Spleen (tissue), 13 donors: ENCODE measurements at places on chromosomes 6 and 20. TPM values are rescaled to one million over a fixed set of nuclear protein-coding genes. Genes with fewer than 3 reads are reported as not detected.
A peak's percentile ranks its signal among the peaks of the same experiment; 100 is the strongest.

DNA sequence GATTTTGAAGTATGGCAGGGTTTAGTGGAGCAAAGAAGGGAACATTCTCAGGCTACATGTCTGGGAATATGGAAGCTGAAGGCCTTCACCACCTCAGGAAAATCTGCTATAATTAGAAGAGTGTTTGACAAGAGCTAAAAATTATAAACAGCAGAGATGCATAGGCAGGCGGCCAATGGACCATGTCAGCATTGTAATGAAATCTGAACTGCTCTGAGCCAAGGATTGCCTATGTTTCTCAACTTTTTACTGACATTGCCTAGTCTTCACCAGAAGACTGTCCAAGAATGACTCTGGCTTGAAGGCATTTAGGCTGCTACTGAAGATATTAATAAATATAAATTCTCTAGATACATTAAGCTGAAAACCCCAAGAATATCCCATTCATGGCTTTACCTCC lies 84.1 kb downstream of the C6orf52 start:
- DNase-seq, result no peak

GRCh38 chr6:161035182-161035980 lies 43.8 kb downstream of the MAP3K4 start:
- DNase-seq, result no peak

- no peak for DNase-seq
These were observed 334.9 kb downstream of the RFPL4B start for GRCh38 chr6:112682071-112682470.

- DNase-seq, result no peak
These were observed 13.7 kb upstream of the TMEM244 start for GRCh38 chr6:129874837-129875236.

GRCh38 chr6:12648171-12648570 lies 68.4 kb upstream of the PHACTR1 start:
- DNase-seq, result no peak

DNA sequence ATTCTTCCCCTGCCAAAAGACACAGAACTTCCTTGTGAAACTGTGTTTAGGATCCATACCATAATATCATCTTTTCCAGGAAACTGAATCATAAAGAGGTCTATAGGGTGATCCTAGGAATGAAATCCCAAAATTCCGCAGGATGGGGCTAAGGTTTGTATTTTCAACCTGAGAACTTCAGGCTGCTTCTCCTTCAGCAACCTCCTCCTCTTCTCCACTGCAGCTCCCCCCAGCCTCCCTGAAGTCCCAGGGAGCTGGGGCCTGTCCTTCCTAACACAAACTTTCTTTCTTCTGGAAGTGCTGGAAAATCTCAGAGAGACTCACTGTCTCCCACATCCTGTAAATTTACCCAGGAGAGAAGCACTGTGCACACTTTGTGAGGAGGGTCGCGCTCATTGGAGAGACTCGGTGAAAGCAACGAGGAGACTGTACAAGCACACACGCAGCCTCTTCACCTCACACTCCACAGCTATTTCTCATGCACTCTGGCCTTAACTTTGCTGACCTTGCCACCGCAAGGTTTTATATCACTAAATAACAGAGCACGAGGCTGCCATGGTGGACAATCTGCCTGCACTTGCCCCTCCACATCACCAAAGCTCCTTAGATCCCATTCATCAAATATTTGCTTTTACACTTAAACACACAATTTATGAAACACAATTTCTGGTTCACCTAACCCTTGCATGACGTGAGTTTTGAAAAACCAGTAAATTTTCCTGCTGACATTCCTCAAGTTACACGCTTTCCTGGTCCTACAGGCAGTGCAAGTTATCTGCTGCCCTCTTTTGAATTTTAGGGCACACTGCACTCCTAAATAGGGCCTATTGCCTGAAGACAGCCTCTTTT lies 14.3 kb downstream of the ID4 start:
- DNase-seq, result no peak

- DNase-seq, result no peak
These were observed 79.6 kb upstream of the AHI1 start for GRCh38 chr6:135577059-135577538.

GRCh38 chr20:4871486-4871885 lies 129.8 kb downstream of the SLC23A2 start:
- DNase-seq, result peak; percentile 46

Gene SLC22A7
- not detected for total RNA-seq

Gene MYB
- total RNA-seq, result 3.2 TPM

Gene HSP90AB1
- total RNA-seq, result 386 TPM
